ENCODE measurements at places on chromosomes 7 and 10.
A peak's percentile ranks its signal among the peaks of the same experiment; 100 is the strongest.

DNA sequence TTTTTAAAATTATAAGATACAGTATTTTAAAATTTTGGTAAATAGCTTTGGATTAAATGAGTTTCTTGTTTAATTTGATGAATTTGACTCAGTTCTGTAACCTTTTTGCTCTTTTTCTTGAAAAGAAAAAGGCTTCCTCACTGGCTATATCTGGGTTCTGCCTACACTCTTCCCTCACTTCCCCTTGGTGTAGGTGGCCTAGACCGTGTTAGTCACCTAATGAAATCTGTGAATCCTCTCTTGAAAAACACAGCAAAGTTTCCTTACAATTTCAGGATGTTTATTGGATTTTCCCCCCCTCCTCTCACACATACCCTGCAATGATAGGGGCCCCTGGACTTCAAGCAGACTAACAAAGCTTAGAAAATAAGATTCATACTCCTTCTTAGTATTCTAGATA lies 231.6 kb downstream of the ADK start:
- no peak for DNase-seq

- peak; percentile 76 for DNase-seq
These were observed 42.8 kb downstream of the GRB10 start for GRCh38 chr7:50739744-50740435.

- no peak for DNase-seq
These were observed 14.0 kb upstream of the IFIT1B start for GRCh38 chr10:89363729-89364442.

GRCh38 chr7:130553398-130554029 lies 61.6 kb downstream of the MEST start:
- DNase-seq: no peak

GRCh38 chr10:69902835-69903535 lies 101.3 kb downstream of the COL13A1 start:
- DNase-seq: peak; percentile 74
